ENCODE measurements at places on chromosomes 4 and X. TPM values are rescaled to one million over a fixed set of nuclear protein-coding genes. Genes with fewer than 3 reads are reported as not detected.

DNA sequence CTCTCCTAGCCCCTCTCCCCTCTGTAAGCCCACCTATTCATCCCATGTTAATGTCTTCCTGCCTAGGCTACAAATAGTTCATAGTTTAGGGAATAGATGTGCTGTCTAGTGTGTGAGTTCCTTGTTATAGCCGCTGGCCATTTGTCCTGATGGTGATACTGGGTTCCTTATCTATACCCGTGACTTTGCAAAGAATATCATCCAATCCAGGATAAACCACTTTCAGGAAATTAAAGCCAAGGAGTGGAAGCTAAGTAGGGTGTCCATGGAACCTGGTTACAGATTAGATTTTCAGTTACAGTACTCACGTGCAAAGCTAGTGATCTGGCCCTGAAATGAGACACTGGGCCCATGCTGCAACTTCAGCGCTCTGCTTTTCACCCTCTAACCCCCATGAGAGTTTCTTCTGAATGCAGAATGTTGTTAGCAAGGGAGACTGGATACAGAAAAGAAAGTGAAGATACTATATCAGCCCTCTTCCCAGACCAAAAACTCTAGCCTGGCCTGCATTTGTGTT lies 111.4 kb downstream of the TMEM164 start:
- DNase-seq: no peak

GRCh38 chr4:47624031-47624441 lies 139.0 kb downstream of the ATP10D start:
- no peak for DNase-seq

- peak; percentile 20 for DNase-seq
Measured at GRCh38 chrX:64975491-64975890, 759 bp downstream of the ZC4H2 start.

GRCh38 chr4:19134685-19135084 lies 1113.1 kb upstream of the LCORL start:
- DNase-seq: no peak

- DNase-seq: no peak
Measured at GRCh38 chrX:109347632-109348031, 134.3 kb downstream of the GUCY2F start.

The C4orf51 gene
- polyA plus RNA-seq: not detected

The CPXCR1 gene
- polyA plus RNA-seq: not detected

DNA sequence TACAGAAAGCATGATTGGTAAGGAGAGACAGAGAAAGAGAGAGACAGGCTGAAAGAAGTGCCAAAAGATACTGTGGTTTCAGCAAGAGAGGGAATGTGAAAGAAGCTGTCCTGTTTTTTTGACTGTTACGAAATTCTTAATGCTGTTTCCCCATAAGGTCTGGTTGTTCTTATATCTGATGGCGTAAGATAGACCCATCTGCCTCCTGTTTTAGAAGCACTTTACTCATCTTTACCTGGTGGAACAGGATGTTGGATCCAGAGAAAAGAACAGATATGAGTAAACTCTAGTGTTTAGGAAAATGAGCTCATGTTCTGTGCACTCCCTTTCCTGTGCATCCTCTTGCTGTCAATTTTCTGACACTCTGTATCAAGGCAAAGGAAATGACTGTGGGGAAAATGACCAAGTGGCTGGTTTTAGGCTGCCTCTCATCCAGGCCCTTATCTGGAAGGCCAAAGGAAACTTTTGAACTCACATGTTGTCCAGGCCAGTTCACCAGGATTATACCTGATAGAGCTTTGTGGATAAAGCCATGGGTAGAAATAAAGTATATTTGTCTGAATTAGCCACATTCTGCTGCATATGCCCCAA lies 311.7 kb upstream of the HTR2C start:
- no peak for DNase-seq

The NUDT10 gene
- polyA plus RNA-seq: 7.9 TPM

GRCh38 chr4:127080141-127080540 lies 552.6 kb upstream of the INTU start:
- no peak for DNase-seq

GRCh38 chr4:149801416-149801815 lies 14.2 kb downstream of the IQCM start:
- no peak for DNase-seq

DNA sequence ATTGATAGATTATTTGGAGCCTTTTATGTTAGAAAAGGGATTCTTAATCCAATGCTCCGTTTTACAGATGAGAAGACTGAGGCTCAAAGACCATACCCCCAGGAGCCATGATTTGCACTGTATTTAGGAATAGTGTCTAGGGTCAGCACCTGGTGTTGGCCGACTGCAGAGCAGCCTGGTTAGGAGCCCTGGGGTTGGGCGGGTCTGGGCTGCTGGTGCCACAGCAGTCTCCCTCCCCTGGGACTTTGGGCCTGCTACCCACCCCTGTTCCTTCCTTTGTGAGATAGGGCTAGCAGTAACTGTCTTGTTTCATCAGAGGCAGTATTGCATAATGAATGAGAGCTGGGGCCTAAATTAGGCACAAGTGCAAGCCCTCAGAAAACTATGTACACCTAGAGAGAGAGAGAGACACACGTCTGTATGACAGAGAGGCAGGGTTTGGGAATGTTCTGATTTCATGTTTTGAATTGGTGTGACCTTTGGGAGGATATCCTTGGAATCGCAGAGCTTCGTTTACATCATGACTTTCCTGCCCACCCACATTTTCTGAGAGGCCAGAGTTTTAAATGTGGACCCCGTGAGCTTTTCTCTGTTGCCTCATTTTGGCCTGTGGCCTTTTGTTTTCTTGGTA lies 111.7 kb downstream of the PTTG2 start:
- DNase-seq: no peak

GRCh38 chr4:81589262-81589661 lies 117.6 kb upstream of the RASGEF1B start:
- no peak for DNase-seq

DNA sequence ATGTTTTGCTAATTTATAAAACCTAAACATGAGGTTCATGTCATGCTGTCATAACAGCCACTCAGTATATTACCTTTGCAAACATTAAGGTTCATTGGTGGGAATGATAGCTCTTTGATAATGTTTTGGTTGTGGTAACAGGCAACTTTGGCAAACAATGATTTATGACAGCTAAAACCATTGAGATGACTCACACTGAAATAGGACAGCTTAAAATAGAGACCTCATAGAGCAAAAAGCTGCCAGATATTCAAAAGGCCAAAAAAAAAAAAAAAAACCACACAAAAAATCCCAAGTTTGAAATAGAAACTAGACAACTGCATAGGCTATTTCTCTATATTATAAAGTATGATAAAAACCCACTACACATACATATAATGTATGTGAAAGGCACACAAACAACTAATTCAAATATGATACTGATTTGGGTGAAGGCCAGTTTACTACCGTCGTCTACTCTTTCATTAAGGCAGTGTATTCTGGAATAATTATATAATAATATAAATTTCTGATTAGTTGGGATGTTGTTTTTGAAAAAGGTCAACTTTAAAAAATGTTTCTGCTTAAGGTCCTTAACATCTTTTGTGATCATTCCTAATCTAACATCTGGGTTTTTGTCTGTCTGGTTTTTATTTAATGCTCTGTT lies 646.0 kb upstream of the PITX2 start:
- DNase-seq: no peak

GRCh38 chr4:159698336-159698735 lies 595.5 kb downstream of the RAPGEF2 start:
- DNase-seq: no peak

DNA sequence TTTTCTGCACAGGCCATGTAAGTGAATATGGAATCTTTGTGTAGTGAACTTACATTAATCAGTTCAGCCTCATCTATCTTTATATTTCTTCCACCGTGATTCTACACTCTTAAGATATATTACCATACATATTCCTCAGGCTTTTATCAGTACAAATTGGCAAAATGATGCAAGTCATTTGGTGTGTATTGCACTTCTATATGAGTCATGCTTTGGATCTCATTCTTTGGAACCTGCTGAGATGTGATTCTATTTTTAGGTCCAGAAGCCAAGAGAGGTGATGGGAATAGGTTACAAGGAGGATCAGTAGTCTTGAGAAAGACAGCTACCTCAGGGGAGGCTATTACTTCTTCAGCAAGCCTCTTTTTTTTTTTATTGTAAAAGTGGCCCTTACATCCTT lies 204.4 kb downstream of the ZNF330 start:
- no peak for DNase-seq

DNA sequence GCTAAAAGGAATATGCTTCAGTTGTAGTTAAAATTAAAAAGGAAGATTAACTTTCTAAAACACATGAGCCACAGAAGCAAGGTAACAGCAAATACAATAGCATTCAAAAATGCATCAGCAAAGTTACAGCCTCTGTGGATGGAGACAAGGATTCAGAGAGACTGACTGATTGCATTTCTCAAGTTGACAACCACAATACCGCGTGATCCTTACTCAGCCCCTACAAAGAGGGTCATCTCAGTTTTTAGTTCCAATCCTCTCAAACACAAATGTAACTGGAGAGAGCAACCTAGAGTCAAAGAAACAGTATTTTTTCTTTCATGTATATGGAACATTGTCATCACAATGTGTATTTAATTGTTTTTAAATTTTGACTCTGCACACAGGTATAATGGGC lies 14.2 kb upstream of the C1QTNF7 start:
- DNase-seq: no peak

DNA sequence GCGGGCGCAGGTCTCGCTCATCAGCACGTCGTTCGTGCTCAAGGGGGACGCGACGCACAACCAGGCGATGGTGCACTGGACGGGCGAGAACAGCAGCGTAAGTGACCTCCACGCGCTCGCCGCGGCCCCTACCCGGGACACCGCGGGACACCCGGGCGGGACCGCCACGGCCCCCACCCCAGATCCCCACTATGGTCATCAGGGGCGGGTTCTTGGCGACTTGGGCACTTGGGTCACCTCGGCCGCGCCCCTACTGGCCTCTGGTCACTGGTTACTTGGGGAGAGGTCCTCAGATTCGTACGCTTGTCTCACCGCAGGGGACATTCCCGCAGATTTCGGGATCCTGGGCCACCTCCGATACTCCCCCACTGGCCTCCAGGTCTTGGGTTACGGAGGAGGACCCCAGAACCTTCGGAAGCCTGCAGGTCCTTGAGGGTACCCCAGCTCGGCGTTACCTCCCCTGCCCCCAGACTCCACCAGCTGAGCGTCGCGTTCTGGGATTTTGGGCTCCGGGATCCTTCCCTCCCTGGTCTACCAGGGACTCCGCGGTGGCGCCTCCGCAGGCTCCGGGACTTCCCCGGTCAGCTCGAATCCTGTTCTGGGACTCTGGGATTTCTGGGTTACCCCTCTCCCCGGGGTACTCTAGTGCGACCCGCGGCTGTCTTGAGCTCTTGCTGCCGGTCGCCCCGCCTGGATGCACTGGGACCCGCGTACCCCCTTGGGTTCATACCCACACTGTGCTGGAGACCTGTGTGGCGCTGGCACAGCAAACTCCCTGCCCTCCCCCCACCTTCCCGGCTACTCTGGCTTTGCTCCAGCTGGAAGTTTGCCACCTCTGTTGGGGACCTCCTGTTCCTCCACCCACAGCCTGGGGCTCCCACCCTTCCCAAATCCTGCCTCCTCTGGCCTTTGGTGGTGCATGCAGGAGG lies 956 bp downstream of the SORCS2 start:
- no peak for DNase-seq

The OPRPN gene
- polyA plus RNA-seq: not detected

DNA sequence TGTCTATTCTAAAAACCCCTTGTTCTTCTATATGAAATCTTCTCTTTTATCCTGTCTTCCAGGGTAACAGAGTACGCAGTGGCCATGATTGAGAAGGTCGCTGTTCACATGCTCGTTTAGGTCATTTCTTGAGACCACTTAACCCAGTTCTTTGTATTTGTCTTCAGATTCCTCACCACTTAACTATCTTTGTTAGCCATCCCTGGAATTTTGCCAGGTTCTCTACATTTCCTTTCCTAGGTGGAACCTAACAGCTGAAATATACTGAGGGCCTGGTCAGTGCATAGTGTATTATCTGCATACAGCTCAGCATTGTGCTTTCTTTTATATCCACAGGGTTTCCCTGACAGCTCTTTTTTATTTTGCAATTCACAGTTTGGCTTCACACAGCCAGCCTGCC lies 148.9 kb upstream of the GALNT7 start:
- DNase-seq: no peak

DNA sequence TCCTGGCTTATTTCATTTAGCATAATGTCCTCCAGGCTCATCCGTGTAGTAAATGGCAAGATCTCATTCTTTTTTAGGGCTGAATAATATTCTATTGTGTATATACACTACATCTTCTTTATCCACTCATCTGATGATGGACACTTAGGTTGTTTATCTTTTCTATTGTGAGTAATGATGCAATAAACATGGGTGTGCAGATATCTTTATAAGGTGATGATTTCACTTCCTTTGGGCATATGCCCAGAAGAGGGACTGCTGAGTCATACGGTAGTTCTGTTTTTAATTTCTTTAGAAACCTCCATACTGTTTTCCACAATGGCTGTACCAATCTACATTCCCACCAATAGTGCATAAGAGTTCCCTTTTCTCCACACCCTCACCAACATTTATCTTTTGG lies 317.6 kb upstream of the CNKSR2 start:
- no peak for DNase-seq

The LRIT3 gene
- 0.57 TPM for polyA plus RNA-seq

DNA sequence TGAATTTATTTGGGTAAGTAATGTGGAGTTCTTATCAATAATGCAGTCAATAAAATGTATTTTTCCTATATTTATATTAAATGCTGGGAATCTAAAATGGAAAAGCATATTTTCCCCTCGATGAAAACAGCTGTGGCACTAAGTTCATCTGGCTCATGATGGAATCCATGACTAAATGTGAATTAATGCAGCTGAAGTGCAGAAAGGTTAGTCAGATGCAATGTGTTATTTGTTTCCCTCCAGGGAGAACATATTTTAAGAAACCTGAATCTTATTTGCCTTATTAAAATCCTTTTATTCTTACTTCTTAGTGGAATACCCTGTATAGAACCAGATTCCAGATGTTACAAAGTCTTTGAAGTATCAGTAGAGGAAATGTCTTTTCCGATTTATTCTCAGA lies 247.9 kb downstream of the ARHGAP24 start:
- no peak for DNase-seq

GRCh38 chr4:138494931-138495330 lies 252.8 kb upstream of the SLC7A11 start:
- no peak for DNase-seq

- DNase-seq: no peak
Measured at GRCh38 chr4:40186665-40187014, 10.2 kb upstream of the RHOH start.

DNA sequence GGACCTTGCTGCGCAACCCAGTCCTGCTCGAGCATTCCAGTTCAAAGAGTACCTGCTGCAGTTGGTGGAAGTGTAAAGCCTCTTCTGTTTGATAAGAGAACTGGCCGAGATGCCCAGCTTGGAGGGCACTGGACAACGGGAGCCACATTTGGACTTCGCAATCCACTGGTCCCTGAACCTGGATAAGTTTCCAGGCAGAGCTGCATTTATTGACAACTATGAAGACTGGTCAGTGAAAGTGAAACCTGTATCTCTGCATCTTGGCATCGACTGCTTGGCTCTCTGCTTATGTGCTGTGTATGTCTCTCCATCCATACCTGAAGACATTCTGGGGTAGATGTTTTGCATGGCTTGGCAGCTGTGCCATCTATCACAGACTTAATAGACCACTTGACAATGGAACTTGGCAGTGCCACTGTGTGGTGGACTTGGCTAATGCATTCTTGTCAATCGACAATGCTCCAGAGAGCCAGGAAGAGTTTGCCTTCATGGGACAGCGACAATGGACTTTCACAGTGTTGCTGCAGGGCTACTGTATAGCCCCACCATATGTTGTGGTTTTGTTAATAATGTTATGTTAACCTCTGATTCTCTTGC lies 43.5 kb upstream of the ZBTB33 start:
- DNase-seq: no peak

Measured in left lung (tissue), 14 donors.